ENCODE measurements at places on chromosomes 11 and 22.
A peak's percentile ranks its signal among the peaks of the same experiment; 100 is the strongest.

DNA sequence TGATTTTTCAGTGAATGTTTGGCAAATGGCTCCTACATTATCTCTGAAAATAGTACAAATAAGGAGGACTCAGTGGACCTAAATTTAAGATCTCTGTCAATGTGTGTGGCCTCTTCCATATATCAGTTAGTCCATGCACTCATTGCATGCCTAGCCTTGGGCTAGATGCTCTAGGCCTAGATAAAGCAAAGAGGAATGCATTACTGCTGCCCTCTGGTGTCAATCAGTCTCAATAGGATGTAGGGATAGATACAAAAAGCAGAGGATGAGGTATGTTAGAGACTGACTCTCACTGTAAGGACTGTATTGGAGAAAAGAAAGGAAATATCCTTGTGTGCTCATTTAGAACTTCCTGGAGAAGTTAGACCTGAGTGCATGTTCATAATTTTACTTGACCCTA, 42.0 kb downstream of the MS4A2 start:
- no peak for DNase-seq

- DNase-seq = no peak
Observed at GRCh38 chr11:78699609-78700135, 125.0 kb upstream of the NARS2 start.

DNA sequence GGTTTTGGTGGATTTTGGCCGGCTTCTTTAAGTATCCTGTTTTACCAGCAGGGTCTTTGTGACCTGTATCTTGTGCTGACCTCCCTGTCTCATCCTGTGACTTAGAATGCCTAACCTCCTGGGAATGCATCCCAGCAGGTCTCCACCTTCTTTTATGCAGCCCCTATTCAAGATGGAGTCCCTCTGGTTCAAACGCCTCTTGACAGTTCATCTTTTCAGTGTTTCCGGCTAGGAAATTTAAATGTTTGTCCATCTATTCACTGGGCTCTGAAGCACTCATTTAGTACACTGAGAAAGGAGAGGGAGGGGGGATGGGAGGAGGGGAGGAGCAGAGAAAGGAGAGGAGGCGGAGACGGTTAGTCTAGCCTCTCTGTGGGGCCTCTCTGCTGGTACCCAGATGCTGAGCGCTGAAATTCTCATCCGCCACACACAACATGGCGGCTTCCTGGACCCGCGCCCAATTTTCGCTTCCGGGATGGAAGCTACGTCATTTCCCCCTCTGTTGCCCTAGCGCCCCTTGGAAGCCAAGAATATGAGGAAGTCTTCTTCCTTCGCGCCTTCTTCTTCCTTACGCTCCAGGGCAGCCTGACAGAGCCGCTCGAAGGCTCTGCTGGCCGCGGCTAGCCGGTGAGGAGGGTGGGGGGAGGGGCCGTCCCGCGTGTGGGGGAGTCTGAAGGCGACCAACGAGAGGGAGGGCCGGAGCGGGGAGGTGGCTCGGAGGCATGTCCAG, 69.0 kb upstream of the SYT13 start:
- peak; percentile 80 for DNase-seq

DNA sequence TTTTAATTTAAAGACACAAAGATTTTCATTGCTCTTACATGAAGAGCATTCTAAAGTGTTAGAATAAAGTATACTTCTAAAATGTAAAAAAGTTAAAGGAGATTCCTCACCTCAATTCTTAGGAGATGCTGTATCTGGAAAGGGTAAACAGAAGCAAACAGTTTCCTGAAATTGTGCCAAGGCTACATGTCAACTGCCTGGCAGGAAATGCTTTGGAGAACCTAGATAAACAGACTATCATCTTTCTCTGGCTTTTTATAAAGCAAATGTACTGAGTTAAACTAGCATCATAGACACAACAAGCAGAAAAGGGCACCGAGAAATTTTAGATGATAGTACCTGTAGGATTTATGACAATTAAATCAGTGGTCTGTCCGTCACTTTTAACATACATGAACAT, 24.7 kb upstream of the AKIP1 start:
- no peak for DNase-seq

DNA sequence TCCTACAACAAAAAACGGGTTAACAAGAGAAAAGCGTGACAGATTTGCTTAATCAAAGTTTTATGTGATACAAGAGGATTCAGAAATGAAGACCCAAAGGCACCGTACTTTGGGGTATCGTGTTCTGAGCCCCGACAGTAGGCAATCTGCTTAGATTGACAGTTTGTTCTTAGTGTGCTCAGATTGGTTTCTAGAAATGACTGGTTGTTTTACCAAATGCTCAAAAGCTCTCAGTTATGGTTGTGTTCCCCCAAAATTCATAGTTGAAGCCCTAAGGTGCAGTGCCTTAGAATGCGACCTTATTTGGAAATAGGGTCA, 102.7 kb downstream of the RASSF10 start:
- DNase-seq = no peak

DNA sequence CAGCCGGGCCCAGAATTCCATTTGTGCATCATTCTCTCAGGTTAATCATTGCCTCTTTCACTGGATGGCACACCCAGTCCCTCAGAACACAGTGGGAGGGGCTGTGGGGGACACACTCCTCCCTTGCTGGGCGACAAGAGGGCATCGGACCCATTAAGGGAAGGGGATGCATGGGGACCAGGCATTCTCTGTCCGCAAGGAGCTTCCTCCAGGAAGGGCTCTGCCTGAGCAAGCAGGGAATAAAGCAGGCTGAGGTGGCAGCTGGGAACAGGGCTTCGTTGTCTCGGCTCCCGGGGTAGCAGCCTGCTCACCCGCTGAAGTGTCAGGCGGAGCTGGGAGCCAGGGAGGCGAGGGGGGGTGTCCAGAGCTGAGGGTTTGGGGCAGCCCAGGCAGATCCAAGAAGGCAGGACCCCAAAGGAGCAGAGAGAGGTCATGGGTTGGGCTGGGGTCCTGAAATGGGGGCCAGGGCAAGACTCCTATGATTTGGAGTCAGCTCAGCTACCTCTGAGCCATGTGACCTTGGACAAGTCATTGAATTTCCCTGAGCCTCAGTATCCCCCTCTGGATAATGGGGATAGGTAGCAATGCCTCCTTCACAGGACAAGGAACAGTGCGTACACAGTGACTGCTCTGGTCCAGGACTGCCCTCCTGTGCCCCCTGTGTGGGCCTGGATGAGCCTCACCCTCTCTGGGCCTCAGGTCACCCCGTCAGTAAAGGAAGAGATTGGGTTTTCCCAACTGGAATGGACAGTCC, 1.4 kb downstream of the GAL3ST1 start:
- no peak for DNase-seq

DNA sequence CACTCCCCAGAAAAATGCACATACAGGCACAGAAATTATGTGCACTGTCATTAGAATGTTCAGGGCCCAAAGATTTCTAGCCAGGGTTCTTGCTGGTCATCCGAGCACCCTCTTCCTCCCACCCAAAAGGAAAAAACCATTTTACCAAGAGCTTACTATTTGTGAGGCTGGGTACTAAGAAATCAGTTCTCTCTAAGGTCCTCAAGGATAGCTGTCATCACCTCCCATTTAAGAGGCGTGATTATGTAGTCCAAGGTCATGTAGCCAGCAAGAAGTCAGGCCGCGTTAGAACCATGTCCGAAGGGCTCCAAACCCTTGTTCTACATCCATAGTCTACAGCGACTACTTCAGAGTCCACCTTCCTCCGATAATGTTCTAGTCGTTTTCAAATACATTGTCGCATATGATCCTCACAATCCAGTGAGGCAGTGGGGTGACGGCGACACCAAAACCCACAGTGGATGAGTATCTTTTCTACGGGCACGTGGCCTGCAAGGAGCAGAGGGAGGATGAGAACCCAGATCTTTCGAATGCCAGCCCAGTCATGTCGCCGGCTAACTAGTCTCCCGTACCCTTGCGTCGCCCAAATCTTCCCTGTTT, 634 bp downstream of the TIMM8B start:
- no peak for DNase-seq

- DNase-seq = no peak
Observed at GRCh38 chr11:128663824-128664223, 30.0 kb upstream of the FLI1 start.

DNA sequence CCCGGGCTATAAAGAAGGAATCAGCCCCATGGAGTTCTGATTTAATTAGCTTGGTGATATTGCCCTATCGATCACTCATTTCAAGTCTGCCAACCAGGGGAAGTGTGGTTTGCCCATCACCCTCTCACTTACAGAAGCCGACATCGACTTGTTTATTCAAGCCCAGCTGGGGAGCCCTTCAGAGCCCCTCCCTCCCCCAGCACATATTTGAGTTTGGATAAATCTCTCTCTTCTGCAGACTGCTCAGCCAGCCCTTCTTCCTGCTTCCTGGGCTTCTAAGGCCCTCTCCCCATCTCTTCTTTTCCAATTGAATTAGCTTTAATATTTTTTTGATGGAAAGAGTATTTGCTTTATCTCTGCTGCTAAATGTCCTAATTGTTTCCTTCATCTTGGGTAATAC, 299.0 kb downstream of the MIAT start:
- DNase-seq = no peak

DNA sequence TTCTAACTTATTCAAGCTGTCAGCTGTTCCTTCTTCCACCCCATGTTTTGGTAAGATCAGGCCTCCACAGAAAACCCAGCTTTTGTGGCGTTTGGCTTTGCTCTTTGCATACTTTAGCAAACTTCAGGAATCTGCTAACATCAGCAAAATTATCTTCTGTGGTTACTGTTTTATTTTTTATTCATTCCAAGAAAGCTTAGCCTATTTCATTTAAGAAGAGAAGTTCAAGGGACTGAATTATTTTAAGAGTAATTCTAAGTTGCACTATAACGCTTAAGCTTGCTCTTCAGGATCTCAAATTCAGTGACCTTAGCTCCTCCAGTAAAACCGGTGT, 1.1 kb downstream of the JHY start:
- DNase-seq = no peak

DNA sequence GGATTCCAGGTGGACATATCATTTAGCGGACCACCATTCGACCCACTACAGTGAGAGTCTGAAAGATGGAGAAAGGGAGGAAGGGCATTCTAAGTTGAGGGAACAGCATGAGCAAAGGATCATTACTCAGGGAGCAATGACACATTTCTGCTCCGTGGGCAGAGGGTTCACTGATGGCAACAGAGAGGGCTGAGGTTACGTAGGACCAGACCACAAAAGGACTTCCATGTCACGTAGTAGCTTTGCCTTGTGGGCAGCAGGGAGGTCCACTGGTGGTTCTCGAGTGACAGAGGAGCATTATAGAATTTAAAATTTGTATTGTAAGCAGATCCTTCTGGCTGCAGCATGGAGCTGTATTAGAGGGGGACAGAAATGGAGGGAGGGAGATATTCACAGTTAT, 109.7 kb upstream of the NAV2 start:
- DNase-seq = no peak

DNA sequence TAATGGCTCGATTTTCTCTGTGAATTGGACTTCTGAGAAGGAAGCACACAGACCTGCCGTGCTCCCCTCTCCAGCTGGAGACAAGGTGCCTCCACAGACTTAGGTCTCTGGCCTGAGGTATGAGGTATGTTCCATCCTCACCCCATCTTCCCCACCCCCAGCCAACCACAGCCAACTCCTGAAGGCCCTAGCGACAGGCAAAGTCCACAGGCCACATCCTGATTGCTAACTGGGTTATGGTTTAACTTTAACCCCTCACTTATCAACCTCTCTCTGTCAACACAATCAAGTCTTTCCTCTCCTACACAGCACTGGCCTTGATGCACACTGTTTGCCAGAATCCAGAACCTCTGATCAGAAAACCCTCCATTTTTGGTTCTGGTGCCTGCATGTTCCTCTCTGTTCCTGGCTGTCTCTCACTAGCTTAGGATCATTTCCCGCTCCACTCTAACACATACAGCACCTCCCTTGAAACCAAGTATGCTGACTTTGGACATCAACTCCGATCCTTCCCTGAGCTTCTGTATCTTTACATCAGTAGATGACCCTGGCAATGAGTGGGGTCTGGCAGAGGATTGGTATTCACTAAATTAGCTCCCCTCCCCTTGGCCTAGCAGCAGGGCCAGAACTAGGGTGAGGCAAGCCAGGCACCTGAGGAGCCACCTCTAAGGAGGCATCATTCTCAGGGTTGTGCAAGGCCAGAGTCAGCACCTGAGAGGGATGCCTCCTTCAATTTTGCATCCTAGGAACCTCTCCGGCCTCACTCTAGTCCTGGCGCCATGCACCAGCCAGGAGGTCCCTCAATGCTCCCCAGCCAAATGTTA, 22.0 kb downstream of the JAML start:
- no peak for DNase-seq

GRCh38 chr11:13134066-13134465, 125.0 kb downstream of the RASSF10 start:
- no peak for DNase-seq

GRCh38 chr11:36394926-36395325, 98.8 kb downstream of the PRR5L start:
- no peak for DNase-seq

All from stimulated activated CD8-positive, alpha-beta memory T cell treated with anti-CD3 and anti-CD28 coated beads, Interleukin-7, amount 100 ng/mL, for 1 hour (primary cell).